A549 treated with DMSO at 1 μM for 4 hours (cell line): ENCODE measurements at places on chromosomes 3 and 15. TPM values are rescaled to one million over a fixed set of nuclear protein-coding genes. Genes with fewer than 3 reads are reported as not detected.

CPB1 gene
- not detected in 5 replicates for total RNA-seq

PLSCR5 gene
- total RNA-seq, result not detected in 5 replicates

IL17RE gene
- total RNA-seq, result 0.76 to 1.1 TPM (median 0.95 TPM) in 5 replicates

C3orf20 gene
- total RNA-seq, result 0.03 TPM in 2 of 5 replicates, not detected in the others

CLDN18 gene
- not detected in 5 replicates for total RNA-seq

CASR gene
- not detected in 5 replicates for total RNA-seq

CBLB gene
- total RNA-seq, result 9.9 to 14.5 TPM (median 13.0 TPM) in 5 replicates

GOLGA8Q gene
- total RNA-seq, result 0.08 TPM in 1 of 5 replicates, not detected in the others

PLSCR2 gene
- total RNA-seq, result 0.21 TPM in 1 of 5 replicates, not detected in the others

CPNE4 gene
- 1.8 to 5.8 TPM (median 5.0 TPM) in 5 replicates for total RNA-seq

SERPINI2 gene
- total RNA-seq, result not detected in 5 replicates

PTX3 gene
- 0.45 to 1.1 TPM (median 0.75 TPM) in 5 replicates for total RNA-seq

SLC51B gene
- total RNA-seq, result 10.5 to 15.5 TPM (median 12.1 TPM) in 5 replicates

SLC22A14 gene
- total RNA-seq, result 0.07 to 0.19 TPM (median 0.08 TPM) in 3 of 5 replicates, not detected in the others

P2RY12 gene
- total RNA-seq, result not detected in 5 replicates

TF gene
- total RNA-seq, result 0.68 to 1.4 TPM (median 0.83 TPM) in 5 replicates

CCR8 gene
- total RNA-seq, result not detected in 5 replicates

ITIH1 gene
- total RNA-seq, result not detected in 5 replicates

DRD3 gene
- total RNA-seq, result not detected in 5 replicates

CIB2 gene
- total RNA-seq, result 24.8 to 32.3 TPM (median 28.4 TPM) in 5 replicates

CACNA2D3 gene
- 0.03 to 0.05 TPM (median 0.05 TPM) in 3 of 5 replicates, not detected in the others for total RNA-seq

C15orf62 gene
- 0.07 to 0.14 TPM (median 0.12 TPM) in 4 of 5 replicates, not detected in the other for total RNA-seq

VEPH1 gene
- 0.07 to 0.14 TPM (median 0.07 TPM) in 3 of 5 replicates, not detected in the others for total RNA-seq

GOLGA6L9 gene
- total RNA-seq, result 2.4 to 3.5 TPM (median 3.0 TPM) in 5 replicates

ST3GAL6 gene
- total RNA-seq, result 0.69 to 0.82 TPM (median 0.71 TPM) in 5 replicates

LDHAL6B gene
- total RNA-seq, result not detected in 5 replicates

ZDHHC19 gene
- 0.21 to 0.23 TPM in 2 of 5 replicates, not detected in the others for total RNA-seq

ACKR4 gene
- 0.03 TPM in 1 of 5 replicates, not detected in the others for total RNA-seq

TMEM158 gene
- 15.8 to 30.6 TPM (median 22.0 TPM) in 5 replicates for total RNA-seq
